ENCODE measurements at places on chromosomes 13 and 19.

- no peak for ATAC-seq
Measured at GRCh38 chr13:95724252-95724651, 47.3 kb downstream of the DNAJC3 start.

DNA sequence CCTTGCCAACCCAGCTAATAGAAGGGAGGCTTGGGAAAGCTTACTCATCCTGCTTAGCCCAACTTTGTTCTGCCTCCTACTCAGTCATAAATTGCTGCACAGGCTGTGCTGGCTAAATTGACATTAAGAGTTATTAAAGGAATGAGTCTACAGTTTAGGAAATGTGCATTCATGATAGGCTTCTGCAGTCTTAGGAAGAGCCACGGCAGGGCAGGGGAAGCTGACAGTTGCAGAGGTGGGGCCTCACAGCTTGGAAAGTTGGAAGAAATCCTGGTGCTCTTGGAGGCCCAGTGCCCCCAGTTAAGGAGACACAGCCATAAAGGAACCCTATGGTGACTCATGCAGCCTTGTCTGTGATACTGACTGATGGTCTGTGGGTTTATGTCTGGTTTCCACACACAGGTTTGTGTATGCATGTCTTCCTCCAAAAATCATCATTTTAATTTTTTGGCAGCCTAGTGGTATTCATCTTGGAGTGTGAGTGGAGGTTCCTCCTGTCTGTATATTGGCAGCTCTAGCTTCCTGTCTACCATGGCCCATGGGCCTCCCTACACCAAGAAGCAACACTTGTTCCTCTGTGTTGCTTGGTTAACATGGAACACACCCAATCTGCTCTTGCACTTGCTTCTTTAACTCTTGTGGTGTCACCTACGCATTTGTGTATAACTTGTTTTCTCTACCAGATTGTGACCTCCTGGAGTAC lies 135.0 kb upstream of the KL start:
- peak; percentile 79 for ATAC-seq

DNA sequence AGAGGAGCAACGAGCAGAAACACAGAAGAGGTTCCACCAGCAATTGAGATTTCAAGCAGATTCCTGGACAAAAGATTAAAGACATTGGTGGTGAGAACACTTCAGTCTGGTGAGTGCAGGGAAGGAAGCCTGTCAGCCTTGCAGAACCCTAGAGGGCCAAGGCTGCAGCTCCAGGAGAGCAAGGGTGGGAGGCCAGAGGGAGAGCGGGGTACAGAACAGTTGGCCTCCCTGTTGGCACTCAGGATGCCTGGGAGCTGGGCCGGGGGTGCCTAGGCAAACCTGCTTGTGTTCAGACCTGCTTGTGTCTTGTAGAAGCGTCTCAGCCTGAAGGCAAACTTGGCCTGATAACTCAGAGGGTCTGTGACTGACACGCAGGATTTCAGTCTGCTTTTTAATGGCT lies 5.1 kb upstream of the LIN7B start:
- ATAC-seq, result no peak

DNA sequence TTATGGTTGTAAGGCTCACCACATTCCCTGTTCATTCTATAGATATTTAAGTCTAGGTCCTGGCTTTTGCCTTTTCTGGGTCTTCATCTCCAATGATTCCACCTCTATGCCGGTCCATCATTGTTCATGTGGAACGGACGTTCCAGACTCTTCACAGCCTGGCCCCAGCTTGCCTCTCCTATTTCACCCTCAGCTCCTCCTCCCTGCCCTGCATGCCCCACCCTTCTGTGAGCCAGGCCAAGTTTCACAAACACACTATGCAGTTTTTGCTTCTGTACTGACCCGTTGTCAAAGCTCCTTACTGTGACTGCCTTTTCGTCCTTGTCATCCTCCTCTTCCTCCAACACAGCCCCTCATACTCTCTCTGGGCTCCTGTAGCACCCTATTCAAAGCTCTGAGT lies 31.3 kb downstream of the TEX26 start:
- ATAC-seq, result peak; percentile 67

DNA sequence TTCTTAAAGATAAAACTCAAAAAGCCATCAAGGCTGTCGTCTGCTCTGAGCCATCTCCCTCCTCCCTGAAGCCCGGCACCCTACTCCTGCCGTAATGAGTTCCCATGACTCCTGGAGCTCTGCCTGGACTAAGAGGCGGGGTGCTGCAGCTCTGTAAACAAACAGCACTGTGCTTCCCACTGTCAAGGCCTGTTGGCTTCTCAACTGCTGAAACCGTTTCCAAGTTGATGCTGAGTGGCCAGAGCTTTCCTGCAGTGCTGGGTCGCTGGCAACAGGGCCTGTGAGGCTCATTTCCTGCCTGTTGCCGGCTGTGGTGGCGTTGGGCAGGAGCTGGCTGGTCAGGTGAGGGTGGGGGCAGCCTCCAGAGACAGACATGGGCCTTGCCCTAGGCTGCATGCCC lies 26.7 kb upstream of the ISYNA1 start:
- ATAC-seq, result no peak

- ATAC-seq, result no peak
Measured at GRCh38 chr13:44895264-44895952, 93.9 kb downstream of the NUFIP1 start.

DNA sequence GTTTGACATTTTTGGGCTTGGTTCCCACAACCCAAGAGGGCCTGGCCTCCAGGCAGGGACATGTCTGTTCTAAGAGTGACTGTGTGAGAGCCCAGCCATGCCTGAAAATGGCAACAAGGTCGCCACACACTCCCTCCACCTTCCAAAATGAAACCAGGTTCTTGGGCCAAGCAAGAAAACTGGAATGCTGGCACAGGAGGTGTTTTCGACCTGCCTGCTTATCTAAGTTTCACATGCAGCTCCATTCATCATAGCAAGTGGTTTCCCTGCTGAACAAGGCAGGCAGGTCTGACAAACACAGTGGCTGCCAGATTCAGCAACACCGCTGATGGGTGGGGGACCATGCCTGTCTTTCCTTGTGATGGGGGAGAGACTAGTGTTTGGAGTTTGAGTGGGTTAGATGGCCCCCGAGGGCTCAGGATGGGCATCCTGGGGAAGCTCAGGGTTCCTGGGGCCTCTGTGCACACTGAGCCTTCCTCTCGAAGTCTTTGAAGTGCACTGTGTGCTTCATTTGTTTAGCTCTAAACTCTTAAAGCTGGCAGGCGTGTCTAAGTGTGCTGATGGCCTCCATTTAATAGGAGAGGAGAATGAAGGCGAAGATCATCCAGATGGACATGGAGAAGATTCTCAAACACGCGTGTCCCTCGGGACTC lies 17.9 kb upstream of the GAS6 start:
- ATAC-seq, result 0 out of 3 replicates have a peak, but pooled peaks have one; percentile 22
